ENCODE measurements at places on chromosomes 7 and 10.

DNA sequence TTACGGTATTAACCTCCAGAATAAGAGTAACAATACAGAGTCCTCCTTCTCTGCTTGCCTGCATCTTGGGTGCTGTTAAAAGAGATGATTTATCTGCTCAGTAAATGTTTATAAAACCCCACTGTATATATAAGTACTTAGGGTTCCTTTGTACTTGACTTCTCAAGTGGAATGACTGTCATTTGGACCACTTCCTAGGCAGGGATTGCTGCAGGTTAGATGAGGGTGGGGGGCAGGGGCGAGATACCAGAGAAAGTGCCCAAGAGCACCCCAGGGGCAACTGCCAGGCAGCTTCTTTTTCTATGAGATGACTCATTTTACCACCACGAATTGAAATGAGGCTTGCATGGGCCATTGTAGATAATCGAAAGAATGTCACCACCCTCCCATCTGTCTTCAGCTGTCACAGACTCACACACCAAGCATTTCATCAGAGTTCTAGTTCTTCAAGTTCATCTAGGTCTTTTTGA is 421.9 kb upstream of the GALNT17 start:
- no peak for DNase-seq

- DNase-seq = no peak
These were observed 89.0 kb downstream of the SEMA3A start for GRCh38 chr7:84105586-84105985.

- peak; percentile 78 for DNase-seq
These were observed 74.2 kb downstream of the MALSU1 start for GRCh38 chr7:23373151-23374004.

- DNase-seq = peak; percentile 43
These were observed 219.3 kb upstream of the MKLN1 start for GRCh38 chr7:131108212-131108940.

DNA sequence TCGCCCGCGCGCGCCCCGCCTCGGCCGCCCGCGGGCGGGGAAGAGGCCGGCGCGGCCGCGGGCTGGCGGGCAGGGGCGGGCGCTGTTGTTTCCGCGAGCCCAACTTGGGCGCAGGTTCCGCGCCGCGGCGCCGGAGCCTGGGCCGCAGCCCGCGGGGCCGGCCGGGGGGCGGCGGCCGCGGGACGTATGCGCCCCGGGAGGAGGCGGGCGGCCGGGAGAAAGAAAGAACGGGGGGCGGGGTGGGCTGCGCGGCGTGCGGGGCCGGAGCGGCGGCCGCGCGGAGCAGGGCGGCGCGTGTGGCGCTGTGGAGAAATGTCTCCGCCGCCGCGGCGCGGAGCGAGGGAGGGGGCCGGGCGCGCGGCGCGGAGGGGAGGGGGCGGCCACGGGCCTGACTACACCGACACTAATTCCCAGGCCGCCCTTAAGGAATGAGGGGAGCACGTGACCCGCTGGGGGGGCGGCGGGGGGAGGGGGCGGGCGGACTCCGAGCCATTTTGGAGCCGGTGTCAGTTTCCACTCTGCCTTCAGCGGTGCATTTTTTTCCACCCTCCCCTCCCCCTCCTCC is at the start of gene BMI1:
BMI1 (plus strand) TSS at position 509 of the 565 bp plus-strand sequence. CDS start 5,351 bp downstream, outside the sequence.
- DNase-seq = no peak

DNA sequence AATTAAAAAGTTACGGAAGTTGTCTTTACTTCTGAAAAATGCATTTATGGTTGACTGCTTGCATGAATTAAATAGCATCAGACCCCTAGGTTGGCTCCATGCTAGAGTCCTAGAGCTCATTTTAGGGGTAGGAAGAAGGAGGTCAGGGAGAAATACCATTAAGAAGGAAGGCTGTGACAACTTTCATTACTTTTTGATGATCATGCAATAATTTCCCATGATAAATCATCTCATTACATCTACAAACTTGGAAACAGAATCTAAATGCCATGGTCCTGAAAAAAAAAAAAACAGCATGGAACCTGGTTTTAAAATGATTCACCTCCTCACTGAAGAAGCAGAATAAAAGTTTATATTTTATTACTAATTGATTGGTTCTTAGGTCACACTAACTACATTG is 20.3 kb upstream of the PLXNA4 start:
- no peak for DNase-seq

DNA sequence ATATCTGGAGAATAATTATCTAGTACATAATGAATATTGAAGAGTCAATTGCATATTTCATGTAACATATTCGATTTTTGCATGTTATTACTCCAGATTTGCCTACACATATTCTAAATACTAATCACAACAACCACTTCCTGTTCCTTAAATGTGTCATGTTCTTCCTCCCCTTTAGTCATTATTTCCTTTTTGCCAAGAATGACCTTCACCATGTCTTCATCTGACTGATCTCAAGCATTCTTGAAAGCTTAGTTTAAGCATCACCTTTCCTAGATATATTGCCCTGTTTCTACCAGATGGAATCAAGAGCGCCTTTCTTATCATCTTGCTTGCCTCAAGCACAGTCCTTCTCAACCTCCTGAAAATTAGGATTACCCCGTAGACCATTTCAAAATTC is 23.5 kb upstream of the MEOX2 start:
- DNase-seq = no peak

GRCh38 chr7:22664988-22665798 is 61.8 kb upstream of the IL6 start:
- DNase-seq = no peak

DNA sequence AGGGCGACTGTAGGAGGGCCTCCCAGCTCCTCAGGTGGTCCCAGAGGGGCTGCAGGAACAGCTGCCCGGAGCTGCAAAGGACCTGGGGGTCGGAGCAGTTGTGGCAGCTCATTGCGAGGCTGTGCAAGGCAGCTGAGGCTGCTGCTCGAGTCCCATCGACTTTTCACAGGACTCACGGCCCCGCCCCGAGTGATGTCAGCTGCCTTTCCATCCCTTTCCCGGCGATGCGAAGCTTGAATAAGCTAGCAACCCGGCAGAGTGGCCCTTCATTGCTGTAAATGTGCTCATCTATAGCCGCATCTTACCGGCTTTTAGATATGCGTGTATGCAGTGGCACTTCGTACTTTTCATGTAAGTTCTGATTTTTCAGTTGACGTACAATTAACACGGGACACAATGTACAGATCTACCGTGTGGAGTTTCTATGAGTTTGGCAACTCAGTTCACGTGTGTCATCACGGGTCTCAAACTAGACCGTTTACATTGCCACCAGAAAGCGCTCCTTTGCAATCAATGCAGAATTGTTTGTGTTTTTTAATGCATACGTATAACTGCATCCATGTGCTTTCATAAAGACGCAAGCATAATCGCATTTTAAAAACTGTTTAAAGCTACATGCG is at the start of gene CH25H:
CH25H (minus strand) TSS at position 137 of the 620 bp plus-strand sequence; CDS start at position 112, 25 bp downstream.
- DNase-seq = peak; percentile 47

GRCh38 chr7:117338020-117338419 is 15.2 kb upstream of the WNT2 start:
- DNase-seq = no peak

GRCh38 chr7:16670021-16670420 is 24.0 kb downstream of the BZW2 start:
- DNase-seq = no peak

- DNase-seq = no peak
These were observed 283.1 kb upstream of the DKK1 start for GRCh38 chr10:52030975-52031374.

DNA sequence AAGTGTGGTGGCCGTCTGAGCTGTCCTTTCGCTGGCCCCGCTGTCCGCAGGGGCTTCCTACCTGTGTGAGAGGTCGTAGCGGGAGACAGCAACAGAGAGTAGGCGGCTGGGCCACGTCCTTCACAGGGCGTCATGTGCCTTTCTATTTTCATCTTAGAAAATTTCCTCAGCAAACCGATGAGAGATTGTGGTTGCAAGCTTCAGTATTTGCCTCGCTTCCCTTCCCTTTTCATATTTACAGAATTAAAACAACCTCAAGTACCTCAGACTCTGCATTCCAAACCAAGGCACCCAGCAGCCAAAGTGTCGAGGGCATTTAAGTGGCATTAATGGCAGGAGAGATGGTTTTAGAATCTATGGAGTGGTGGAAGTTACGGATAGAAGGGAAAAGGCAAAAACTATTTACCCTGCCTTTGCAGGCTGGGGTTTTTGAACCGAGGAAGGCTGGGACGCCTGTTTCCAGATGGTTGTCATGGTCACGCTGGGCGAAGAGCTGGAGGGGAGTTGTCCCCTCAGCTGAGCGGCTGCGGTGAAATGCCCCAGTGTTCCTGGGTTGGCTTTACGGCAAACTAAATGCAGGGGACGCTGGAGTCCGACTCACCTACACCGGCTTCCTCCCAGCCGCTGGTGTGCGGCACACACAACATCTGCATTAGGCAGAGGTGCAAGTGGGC is 41.9 kb downstream of the WIPI2 start:
- DNase-seq = no peak

DNA sequence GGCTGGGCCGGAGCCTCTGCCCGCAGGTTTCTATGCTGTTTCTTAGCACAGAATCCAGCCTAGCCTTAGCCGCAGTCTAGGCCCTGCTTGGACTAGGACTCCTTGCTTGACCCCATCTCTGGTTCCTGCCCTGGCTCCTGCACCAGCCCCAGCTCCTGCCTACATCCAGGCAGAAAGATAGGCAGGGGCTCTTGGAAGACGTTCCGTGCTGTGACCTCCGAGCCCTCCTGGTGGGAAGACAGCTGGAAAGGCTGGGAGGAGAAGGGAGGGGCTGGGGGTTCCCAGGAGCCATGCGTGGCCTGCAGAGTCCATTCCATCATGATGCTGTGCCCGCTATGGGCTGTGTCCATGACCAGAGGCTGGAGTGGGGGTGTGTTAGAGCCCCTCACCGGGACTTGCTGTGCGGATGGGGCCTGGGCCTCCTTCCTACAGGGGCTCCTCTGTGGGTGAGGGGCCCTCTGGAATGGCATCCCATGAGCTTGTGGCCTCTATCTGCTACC is 26.2 kb downstream of the RAMP3 start:
- no peak for DNase-seq

DNA sequence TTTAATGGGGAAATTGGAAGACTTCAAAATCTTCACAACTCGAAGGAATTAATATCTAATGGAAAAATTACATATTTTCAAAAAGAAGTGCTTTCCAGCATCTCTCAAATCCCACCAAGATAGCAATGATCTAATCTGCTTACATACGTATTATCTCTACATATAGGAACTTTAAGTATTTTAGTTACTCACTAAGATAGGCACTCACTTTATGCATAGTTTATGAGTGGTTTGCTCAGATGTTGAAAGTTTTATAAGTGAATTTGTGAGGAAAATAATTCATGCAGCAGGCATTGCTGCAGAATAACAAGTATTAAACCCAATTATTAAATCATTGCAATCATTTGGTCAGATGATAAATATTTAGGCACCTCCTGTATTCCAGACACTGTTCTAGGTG is 2.3 kb upstream of the CYTH3 start:
- DNase-seq = no peak
